ENCODE measurements at places on chromosomes 7 and 10. TPM values are rescaled to one million over a fixed set of nuclear protein-coding genes. Genes with fewer than 3 reads are reported as not detected.

Gene LIPN
- total RNA-seq, result not detected

Gene OIT3
- not detected for total RNA-seq

Gene ZNF853
- 27.4 TPM for total RNA-seq

Gene MGAM2
- not detected for total RNA-seq

Gene OR2A14
- total RNA-seq, result not detected

DNA sequence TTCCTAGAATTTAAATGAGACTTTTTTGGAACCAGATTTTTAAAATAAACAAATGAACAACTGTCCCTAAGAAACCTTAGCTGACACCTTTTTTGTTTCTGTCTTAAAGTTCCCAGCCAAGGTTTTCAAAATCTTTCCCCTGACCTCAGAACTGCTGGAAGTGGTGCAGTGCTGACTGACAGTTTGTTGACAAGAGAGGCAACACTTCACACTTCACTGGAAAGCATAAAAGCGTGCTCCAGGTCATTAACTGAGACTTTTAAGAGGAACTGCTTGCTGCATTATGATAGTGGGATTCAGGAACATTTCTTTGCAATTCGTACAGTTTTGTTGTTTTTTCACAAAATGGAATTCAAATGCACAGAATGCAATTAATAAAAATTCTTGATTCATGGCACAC is 36.2 kb downstream of the SYPL1 start:
- DNase-seq, result no peak

DNA sequence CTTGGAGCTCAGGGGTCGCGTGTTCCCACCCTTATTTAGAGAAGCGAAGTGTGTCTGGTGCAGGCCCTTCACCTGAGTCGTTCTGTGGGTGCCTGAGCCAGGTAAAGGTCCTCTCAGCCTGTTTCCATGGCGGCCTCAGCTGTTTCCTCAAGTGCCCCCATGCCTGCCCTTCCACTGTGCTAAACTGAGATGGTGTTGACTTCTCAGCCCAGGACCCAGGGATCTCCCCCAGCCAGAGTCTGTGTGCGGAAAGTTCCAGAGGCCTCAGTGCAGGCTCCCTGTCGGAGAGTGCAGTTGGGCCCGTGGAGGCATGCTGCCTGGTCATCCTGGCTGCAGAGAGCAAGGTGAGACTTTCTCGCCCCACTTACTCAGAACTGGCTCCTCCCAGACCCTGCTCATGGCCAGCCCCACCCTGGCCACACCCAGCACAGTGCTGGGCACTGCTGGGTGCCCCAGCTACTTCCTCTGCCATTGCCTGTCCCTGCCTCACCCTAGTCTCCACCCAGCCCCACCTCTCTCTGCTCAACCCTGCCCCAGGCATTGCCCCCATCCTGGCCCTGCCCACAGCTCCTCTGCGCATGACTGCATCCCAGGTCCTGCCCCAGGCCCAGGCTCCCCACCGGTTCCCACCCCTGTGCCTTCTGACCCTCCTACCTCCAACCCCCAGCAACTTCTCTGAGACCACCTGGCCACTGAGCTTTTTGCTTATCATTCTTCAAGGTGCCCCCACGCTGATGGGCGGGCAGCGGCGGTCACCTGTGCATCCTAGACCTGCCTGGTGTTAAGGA is 20.3 kb downstream of the NACAD start:
- no peak for DNase-seq

- DNase-seq, result no peak
These were observed 118.5 kb downstream of the GLRX3 start for GRCh38 chr10:130254662-130255061.

- DNase-seq, result no peak
These were observed 2.0 kb upstream of the BLVRA start for GRCh38 chr7:43756368-43757072.

DNA sequence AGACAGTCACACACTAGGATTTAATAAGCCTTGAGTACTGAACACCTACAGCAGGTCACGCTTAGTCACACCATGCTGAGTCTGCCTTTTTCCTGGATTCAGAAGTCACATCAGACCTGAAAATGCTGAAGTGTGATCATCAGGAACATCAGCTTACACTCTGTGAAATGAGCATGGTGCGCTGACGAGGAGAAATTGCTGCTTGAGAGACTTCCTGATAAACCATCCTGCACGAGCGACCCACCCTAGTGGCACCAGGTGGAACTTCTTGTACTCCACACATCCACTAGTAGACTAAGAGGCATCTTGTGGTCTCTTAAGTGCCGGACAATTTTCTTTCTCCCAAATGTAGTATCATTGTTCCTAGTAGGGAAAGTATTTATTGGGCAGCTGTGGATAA is 51.8 kb upstream of the MRLN start:
- peak; percentile 81 for DNase-seq

- no peak for DNase-seq
These were observed 11.5 kb downstream of the C10orf71 start for GRCh38 chr10:49310460-49310859.

- no peak for DNase-seq
These were observed 164.1 kb upstream of the RHEB start for GRCh38 chr7:151683615-151684407.

- no peak for DNase-seq
These were observed 25.5 kb downstream of the HELLS start for GRCh38 chr10:94571081-94571480.

- DNase-seq, result no peak
These were observed 80.7 kb downstream of the THSD7A start for GRCh38 chr7:11751315-11751714.

DNA sequence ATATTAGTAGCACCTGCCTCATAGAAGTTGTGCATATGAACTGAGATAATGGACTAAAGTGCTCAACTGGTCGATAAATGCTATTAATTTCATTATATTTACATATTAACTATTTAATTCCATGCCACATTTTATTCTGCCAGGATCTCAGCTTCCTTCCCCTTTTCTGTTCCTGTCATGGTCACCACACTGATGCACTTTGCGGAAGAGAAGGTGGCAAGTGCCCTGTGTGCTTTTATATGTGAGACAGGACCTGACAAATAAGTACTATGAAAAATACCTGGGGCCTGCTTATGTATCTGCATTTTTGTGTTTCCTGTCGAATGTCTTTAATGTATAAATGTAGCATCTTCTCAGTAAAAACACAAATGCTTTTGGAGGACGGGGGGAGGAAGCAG is 12.2 kb downstream of the ATP6V0E2 start:
- no peak for DNase-seq

- peak; percentile 97 for DNase-seq
These were observed 23.7 kb upstream of the LIMK1 start for GRCh38 chr7:74059681-74060588.

- no peak for DNase-seq
These were observed 67.0 kb downstream of the PPP1R9A start for GRCh38 chr7:94974423-94974822.

- DNase-seq, result no peak
These were observed 552.1 kb downstream of the PARD3 start for GRCh38 chr10:34262985-34263384.

- no peak for DNase-seq
These were observed 8.2 kb downstream of the COL26A1 start for GRCh38 chr7:101370836-101371235.

GRCh38 chr10:52440612-52441285 is 126.7 kb downstream of the DKK1 start:
- DNase-seq, result no peak

- DNase-seq, result no peak
These were observed 51.2 kb downstream of the PUS7 start for GRCh38 chr7:105470846-105471245.

DNA sequence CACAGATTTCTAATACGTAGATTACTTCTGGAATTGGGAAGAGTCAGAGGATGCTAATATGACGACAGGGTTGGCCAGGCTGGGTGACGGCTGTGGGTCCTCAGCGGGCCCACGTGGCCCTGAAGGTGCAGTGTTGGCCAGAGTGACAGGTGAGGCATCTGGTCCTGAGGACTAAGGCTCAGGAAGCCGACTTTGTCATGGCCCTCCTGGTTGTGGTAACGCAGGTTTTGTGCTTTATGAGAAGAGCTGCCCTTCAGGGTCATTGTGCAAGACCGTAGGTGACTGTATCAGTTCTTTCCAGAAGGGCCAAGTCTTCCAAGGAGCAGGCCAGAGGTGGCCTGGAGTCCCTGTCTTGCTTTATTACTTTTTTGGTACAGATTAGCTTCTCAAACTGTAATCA is 2.5 kb downstream of the EIF3B start:
- DNase-seq, result no peak

- no peak for DNase-seq
These were observed at the start of gene TMEM270 for GRCh38 chr7:73860859-73861258. Gene TMEM270 (plus strand): TSS chr7:73861159. CDS start chr7:73861195, 36 bp downstream.

GRCh38 chr10:63720676-63721075 is 199.5 kb downstream of the REEP3 start:
- DNase-seq, result no peak

DNA sequence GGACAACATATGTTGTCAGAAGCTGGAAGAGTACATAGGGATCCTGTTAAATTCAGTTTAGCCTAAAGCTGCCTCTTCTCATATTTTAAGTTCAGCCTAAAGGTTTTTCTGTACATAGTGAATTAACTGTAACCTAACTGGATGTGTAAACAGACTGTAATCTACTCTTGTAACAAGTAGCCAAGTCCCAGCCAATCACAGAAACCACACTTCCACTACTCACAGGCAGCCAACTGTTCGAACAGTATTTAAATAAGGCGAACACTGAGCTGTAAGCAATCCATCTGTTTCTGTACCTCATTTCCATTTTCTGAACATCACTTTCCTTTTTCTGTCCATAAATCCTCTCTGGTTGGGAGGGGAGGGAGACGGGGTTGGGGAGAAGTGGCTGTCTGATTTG is 15.0 kb upstream of the STN1 start:
- DNase-seq, result no peak

- DNase-seq, result no peak
These were observed 10.7 kb upstream of the FHIP2A start for GRCh38 chr10:114810926-114811325.

DNA sequence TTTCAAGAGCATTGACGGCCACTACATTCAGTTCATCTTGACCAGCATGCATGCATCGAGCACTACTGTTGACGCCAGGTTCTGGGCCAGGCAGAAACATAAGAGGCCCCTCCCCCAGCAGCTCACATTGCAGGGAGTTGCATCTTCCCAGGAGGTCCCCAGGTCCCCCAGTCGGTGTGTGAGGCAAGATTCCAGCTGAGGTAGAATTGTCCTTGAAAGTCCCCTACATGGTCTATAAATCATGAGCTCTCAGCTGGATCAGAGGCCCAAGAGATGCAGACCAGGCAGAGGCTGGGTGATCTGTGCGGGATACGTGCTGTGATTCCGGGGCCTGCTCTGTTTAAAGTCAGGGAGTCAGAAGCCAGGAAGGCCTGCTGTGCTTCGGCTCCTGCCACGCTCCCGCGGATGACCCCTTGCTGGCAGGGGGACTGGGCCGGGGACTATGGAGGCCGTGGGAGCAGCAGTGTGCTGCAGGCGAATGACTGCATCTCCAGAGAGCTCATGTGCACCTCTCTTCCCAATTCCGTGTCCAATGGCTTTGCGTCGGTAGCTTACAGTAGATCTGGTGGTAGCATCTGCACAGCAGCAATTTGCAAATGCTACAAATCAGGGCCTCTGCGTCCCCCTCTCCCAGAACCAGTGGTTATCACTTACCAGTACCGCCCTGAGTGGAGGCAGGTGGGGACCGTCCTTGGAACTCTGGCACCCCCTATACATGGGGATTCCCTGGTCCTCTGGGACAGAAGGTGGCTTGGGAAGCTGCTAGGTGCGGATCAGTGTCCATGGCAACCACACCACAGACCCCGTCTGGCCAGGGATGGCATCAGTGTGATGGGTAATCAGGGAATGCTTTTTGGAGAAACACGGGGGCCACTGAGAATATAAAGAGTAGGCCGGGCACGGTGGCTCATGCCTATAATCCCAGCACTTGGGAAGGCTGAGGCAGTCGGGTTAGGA is 93.6 kb downstream of the RGS10 start:
- no peak for DNase-seq

- no peak for DNase-seq
These were observed 5.9 kb upstream of the NUP42 start for GRCh38 chr7:23175938-23176337.
